ENCODE measurements at places on chromosomes 5 and 9. TPM values are rescaled to one million over a fixed set of nuclear protein-coding genes. Genes with fewer than 3 reads are reported as not detected.

DNA sequence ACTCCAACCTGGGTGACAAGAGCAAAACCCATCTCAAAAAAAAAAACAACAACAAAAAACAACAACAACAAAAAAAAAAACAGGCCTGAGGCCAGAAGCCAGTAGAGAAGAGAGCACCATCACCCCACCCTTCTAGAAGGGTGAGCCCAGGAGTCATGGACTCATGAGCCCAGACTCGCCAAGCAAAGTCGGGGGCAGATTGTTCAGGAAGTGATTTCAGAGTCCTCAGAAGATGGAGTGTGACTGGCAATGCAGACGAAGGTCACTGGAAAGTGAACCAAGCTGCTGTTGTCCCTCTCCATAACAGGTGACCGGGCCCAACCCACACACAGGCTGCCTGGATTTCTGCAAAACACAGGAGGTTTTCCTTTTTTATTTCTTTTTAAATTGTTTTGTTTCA lies 9.0 kb upstream of the WDR38 start:
- DNase-seq = no peak

- no peak for DNase-seq
Measured at GRCh38 chr9:76573905-76574760, 115.2 kb downstream of the GCNT1 start.

DNA sequence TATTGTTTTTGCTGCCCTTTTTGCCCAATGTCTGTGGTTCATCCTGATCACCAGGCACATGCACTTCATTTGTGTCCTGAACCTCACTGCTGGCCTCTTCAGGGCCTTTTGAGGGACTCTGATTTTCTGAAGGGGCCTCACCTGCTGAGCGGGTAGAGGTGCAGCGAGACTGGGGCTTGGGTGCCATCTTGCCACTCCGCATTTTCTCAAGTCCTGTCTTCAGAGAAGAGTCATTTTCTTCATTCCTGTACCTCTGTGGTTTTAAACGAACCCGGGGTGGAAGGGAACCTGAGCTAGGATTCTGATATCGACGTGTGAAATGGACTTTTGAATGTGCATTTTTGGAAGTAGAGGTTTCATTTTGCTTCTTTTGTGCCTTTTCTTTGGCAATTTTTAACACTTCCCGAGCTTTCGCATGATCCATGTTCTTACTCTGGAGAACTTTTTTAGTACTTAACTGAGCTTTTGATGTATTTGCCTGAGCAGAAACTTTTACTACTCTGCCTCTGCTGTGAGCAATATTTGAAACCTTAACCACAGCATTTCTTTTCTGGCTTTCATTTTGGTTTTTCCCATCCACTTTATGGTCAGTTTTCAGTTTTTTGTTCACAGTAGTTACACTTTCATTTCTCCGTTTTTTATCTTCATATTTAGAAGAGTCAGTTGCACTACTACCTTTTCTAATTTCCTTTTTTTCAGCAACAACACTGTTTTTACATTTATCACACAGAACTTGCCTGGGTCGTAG lies 26.1 kb downstream of the PWWP2A start:
- DNase-seq = no peak

DNA sequence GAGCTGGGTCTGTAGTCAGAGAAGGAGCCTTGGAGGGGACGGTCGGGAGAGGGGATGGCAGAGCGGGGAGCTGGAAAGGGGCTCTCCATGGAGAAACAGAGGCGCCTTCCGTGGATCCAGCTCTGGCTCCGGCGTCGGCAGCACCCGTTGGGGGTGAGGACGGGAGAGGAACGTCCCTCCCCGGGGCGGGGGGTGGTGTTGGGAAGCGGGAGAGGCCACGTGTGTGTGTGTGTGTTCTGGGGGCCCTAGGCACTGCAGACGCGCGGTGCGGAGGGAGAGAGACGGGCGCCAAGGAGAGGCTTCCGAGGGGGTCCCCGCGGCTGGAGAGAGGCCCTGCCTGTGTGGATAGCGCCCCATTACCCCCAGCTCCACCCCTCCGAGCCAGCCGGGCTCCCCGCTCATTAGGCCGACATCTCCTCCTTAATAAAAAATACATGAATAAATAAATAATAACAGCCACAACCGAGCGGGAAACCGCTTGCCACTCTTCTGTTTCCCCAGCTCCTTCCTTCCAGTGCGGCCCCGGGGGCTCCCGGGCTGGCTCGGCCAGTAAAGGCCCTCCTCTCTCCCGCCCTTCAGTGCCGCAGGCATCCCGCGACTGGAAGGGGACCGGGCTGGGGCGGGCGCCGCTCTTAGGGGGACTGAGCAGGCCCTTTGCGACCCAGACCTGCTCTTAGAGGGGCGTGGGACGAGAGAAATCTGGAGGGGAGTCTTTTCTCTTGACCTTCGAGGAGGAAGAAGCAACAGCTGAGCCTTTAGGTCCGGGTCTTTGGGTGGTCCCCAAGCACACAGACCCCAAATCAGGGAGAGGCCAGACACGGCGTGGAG lies 71.3 kb upstream of the ARAP3 start:
- DNase-seq = no peak

GRCh38 chr9:97348871-97349270 lies 41.4 kb downstream of the CCDC180 start:
- no peak for DNase-seq

DNA sequence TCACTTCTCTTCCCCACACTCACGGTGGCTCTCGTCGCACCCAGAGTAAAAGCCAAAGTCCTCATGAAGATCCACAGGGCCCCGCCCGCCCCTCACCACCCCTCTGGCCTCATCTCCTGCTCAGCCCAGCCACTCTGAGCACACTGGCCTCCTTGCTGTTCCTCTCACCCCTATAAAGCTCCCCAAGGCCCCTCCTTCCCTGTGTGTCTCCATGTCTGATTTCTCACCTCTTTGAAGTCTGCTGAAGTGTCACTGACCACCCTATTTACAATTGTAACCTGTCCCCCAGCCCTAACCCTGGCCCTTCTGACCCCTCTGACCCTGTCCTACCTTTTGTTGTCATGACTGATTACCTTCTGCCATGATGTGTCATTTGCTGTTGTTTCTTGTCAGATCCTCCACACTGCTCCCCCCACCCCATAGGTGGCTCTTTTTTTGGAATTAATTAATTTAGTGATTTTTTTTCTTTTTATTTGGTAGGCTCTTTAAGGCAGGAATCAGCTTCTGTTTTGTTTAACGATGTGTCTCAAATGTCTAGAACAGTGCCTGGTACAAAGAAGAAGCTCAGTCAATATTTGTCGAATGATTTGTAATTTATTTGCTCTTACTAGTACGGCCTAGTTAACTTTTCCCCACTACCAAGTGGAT lies 90.2 kb downstream of the IQGAP2 start:
- DNase-seq = no peak

DNA sequence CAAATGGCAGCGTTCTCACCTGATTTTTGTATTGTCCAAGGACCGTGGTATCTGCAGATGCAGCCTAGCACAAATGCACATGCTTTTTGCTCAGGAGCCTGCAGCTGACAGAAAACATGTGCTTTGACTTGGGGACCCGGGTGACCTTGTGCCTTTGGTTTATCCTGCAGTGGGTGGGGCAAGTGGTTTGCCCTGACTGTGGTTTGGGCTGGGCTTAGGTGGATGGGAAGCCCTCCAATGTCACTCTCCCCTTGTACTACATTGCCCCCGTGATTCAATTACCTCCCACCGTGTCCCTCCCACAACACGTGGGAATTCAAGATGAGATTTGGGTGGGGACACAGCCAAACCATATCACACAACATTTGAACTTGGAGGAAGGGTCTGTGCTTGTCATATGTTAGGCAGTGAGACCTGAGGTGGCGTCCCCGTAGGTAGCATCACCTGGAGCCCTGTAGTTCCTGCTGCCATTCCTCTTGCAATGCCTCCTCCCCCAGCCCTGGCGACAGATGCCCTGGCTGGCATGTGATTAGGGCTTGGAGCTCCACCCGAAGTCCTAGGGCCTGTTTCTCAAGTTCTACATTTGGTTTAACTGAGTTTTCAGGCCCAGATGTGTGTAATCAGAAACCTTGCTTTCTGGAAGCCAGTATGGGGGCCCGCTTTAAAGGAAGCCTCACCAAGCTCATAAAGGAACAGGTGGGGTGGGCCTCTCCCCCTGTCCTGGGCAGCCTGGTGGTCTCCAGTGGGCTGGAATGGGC lies 2.1 kb downstream of the ANKRD33B start:
- no peak for DNase-seq

GRCh38 chr9:7770111-7770510 lies 29.5 kb downstream of the DMAC1 start:
- no peak for DNase-seq

- no peak for DNase-seq
Measured at GRCh38 chr5:64861281-64861680, 92.6 kb downstream of the CWC27 start.

DNA sequence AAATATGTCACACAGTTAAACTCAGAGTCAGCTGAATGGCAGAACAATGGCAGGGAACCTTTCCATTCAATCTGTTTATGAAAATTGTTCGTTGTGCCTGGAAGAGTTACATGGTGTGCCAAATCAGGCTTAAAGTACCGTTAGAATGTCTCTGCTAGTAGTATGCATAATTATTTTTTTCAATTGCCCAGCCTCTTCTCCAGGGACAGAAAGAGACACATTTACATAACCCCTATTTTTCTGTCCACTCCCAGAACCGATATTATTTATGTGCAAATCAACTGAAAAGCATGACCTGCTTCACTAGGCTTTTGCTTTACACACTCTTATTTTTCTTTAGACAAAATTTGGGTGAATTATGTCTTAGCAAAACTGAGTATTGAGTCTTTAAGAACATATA lies 459.1 kb downstream of the EFNA5 start:
- no peak for DNase-seq

GRCh38 chr9:120235081-120235480 lies 344.9 kb downstream of the CDK5RAP2 start:
- DNase-seq = no peak

- peak; percentile 88 for DNase-seq
Measured at GRCh38 chr5:73625944-73626811, at the start of gene ARHGEF28. ARHGEF28 (plus strand) TSS chr5:73626196; CDS start chr5:73684852, 58,656 bp downstream.

GRCh38 chr5:125214080-125214479 lies 467.6 kb upstream of the ZNF608 start:
- no peak for DNase-seq

DNA sequence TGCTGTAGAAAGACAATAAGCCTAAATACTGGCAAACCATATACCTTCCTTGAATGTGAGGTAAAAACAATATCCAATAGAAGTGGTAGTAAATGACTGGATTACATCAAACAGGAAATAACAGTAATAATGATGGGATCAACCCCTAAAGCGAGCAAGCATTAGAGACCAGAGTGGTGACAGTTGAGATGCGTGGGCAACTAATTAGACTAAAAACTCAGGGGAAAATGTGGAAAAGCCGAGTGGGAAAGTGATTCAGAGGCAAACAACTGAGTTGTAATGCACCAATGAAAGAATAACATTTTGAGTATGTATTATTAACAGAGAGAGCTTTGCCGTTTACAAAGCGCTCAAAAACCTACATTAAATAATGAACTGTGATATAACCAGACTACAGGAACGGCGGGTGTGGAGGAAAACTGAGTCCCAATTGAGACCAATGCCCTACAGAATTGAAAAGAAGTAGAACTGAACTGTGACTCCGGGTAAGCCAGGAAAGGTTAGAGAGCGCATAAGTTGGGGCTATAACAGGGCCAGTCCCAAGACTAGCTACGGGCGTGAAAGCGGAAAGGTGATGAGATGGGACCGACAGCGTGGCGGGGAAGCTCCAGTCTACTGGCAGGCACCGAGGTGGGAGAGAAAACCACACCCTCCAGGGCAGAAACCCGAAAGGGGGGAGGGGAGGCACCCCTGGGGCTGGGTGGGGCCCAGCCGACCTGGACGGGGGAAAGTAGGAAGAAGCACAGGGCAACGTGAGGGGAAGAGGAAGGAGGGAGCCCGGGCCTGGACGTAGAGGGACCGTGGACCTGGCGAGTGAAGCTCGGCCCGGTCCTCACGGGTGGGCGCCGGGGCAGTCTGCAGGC lies 592 bp downstream of the UBAP2 start:
- peak; percentile 63 for DNase-seq

DNA sequence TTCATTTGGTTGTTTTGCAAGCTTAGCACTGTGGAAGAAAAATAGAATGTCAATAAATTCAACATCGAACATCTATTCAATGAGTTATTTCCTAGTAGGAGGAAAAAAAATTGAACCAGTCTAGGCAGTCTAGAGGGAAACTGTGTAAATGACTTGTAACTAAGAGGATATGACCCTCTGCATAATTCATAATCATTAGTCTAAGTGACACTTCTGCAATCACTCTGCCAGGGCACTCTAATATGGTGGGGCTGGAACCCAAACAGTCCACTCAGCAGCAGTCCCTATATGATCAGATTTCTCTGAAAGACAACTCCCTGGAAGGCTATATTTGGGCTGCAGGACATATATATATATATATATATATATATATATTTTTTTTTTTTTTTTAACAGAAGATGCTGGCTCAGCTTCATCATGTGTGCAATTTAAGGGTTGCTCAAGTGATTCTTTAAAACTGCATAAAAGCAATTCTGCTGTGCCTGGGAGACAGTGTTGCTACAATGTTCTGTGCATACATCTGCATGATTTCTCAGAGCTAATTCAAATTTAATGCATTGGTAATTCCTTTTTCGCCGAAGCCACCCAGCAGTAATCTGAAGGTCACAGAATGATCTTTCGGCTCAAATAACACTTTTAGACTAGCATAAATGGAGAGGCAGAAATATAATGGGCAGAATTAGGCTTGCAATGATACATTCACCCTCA lies 482.1 kb upstream of the ZNF608 start:
- DNase-seq = no peak

GRCh38 chr5:120778491-120779484 lies 314.7 kb downstream of the PRR16 start:
- DNase-seq = no peak

PITX1 gene
- total RNA-seq = 0.40 TPM

PDE6A gene
- total RNA-seq = not detected

IFNW1 gene
- not detected for total RNA-seq

ZNF462 gene
- total RNA-seq = 2.2 TPM

FCN2 gene
- 95.7 TPM for total RNA-seq

EQTN gene
- not detected for total RNA-seq

IFNK gene
- total RNA-seq = not detected

PCDHGA7 gene
- 0.33 TPM for total RNA-seq

Data from left lobe of liver (tissue), 2 donors.